ENCODE measurements at places on chromosomes 2 and 18.

GRCh38 chr2:128494640-128495321, 176.1 kb upstream of the HS6ST1 start:
- DNase-seq = no peak

DNA sequence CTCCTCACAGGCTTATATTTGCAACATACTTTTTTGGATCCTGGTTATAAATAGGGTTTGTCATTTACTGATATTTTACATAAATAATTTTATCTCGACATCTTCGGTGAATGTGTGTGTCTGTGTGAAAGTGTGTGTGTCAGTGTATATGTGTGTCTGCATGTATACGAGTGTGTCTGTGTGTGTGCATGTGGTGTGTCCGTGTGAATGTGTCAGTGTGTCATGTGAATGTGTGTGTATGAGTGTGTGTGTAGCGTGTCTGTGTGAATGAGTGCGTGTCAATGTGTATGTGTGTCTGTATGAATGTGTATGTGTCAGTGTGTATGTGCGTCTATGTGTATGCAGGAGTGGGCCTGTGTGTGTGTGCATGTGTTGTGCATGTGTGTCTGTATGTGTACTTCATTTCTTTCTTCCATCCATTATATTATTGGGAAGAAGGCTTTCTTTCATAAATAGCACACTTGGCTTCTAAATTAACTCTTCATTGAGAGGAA, 161.6 kb downstream of the ST6GAL2 start:
- no peak for DNase-seq

- peak; percentile 48 for DNase-seq
Observed at GRCh38 chr2:162297925-162298552, 20.4 kb downstream of the IFIH1 start.

DNA sequence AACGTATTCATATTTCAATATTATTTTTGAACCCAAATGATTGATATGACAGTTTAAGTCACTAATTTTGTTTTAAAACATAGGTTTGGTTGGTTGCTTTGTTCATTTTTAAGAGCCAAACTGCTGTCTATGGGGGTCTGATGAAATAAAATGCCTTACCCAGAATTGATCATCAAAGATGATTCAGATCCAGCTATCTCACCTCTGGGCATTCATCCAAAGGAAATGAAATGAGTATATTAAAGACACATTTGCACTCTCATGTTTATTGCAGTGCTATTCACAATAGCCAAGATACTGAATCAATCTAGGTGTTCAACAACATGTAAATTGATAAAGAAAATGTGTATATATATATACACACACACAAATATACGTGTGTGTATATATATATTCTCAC, 326.9 kb upstream of the GULP1 start:
- peak; percentile 42 for DNase-seq

GRCh38 chr2:16184945-16185660, 244.8 kb downstream of the MYCN start:
- no peak for DNase-seq

DNA sequence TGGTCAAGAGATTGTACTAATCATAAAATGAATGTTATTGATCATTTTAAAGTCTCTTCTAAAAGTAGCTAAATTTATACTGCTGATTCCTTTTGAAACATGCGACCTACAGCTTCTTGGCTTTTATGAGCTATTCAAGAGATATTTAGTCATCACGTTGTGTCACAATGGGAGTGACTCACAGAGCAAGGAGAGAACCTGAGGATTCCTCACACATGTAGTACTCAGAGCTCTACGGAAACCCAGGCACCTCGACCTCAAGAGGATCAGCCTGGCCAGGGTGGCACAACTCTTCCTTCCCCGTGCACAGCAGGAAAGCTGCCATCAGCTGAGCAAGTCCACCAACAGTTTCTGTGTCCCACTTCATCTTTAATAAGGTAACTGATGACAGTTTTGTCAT, at the start of gene DHRS9:
Gene DHRS9, plus strand, starts transcription at position 223 of the 400 bp plus-strand sequence. CDS start 12,019 bp downstream, outside the sequence.
- DNase-seq = peak; percentile 91

GRCh38 chr2:190791976-190792575, 88.5 kb upstream of the GLS start:
- no peak for DNase-seq

DNA sequence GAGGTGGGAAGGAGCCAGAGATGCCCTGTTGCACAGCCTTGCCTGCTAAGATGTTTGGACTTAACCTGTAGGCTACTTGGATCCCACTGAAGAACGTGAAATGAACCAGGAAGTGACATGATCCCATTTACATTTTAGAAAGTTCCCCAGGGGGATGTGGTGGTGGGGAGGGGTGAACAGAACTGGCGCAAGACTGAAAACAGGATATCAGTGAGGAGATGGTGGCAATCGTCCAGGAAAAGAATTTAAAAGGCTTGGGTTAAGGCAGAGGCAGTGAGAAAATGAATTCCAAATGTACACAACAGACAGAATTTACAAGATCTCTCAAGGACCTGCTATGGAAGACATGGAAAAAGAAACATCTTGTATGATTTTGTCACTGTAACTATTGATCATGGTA, 42.3 kb downstream of the SULT1C2 start:
- DNase-seq = no peak

- DNase-seq = peak; percentile 52
Observed at GRCh38 chr2:17171446-17172049, 346.7 kb downstream of the RAD51AP2 start.

DNA sequence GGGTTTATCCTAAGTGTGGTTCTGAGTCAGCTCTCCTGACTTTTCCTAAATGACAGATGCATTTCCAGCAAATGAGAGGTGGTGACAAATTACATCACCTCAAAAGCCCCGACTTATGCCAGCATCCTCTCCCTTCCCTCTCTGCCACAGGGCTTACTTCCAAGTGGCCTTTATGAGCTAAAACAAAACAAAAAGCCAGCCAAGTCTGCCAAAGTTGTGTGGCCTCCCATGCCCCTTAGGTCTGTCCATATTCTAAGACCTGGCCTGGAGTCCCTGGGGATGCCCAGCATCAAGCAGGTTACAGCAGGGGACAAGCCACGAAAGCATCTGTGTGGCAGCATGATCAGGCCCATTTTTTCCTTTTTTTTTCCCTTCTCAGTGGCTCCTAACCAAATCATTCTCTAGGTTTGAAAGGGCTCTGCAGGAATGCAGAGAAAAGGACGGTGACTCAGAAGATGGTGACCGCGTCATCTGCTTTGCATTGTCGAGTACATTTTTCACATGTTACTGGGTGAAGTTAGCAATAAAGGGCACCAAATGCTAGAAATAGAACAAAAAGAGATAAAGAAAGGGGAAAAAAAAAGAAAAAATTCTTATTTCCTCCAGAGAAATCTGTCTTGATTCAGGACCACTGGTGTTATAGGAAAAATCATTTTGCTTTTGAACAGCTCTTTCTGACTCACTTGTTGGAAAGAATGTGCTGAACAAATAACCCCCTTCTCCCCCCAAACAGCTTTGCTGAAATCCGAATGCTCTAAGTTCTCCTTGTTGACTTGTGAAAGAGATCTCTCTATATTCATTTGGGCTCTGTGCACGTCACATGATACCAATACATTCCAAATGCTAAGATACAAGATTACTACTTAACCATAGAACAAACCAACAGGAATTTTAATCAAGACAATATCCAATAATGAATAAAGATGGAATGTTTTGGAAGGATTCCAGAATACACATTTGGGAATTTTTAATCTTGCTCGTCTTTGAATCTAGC, 178.7 kb downstream of the EN1 start:
- DNase-seq = peak; percentile 93

- DNase-seq = no peak
Observed at GRCh38 chr2:136065384-136065783, 52.6 kb downstream of the CXCR4 start.

GRCh38 chr2:109247340-109247739, 118.3 kb downstream of the SH3RF3 start:
- DNase-seq = no peak

GRCh38 chr18:60898111-60898510, 435.1 kb upstream of the CDH20 start:
- no peak for DNase-seq

GRCh38 chr2:168589236-168590211, 133.5 kb downstream of the CERS6 start:
- DNase-seq = no peak

DNA sequence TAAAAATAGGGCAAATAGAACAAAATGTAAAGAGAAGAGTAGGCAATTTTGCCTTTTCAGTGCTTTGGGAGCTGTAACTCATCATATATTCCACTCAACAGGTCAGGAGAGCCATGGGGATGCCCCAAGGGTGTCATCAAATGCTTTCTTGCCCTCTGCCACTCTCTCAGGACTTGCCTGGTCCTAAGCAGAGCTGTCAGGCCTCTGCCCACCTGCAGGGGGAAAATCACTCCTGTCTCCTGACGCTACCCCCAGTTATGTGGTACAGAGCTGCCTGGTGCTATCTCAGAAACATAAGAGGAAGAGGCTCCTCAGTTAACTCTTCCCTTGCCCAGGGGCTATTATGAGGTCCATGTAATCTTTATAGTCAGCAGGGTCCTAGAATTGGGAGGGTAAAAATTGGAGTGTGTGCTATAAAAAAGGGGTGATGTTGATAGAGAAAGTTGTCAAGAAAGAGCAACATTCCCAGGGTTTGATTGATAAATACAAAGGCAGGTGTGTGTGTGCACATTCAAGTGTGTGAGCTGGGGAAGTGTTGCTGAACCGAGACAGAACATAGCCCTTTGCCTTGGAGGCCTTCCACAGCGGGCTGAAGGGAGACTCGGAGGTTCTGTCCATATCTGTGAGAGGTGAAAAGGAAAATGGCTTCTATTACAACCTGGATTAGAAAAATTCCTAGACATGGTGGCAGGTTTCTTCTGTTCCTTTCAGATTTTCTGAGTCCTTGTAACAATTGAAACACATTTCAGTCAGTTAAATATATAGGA, 25.4 kb downstream of the PTPRM start:
- DNase-seq = no peak

DNA sequence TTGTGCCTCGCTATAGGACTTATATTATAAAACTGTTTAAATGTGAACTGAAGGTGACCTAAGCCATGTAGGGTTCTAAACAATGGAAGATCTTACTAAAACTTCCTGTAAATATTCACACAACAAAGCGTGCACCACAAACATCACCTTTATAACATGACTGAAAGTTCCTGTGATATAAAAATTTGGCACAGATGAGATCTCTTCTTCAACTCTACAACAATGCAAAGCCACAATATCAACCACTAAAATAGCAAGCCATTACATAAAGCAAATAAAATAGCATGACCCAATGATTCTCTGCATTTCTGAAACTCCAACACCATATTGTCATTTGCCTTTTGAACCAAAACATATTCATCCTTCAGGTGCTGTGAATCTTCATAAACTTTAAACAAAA, 3.5 kb downstream of the YES1 start:
- no peak for DNase-seq

DNA sequence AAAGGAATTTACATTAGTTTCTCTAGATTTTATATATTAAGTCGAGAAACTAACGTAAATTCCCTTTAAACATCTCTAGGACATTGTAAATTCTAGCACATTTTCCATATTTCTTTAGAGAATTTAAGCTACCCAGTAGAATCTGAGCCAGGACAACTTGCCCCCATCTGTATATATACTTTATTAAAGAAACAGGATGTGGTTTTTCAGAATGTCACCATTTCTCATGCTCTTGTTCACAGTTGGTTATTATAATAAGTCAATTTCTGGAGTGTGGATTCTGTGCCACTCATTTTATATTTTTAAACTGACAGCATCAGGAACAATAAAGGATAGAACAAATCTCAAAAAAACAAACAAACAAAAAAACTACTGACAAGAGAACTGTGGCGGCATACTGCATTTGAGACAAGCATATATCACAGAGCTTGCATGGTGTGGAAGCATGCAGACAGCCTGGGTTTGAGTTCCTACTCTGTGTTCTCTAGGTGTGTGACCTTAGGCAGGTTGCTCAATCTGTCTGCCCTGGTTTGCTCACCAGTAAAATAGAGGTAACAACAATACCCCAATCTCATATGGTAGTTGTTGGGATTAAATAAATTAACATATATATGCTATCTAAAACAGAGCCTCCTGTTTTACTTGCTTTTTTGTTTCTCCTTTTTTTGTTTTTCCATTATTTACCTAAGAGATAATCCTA, 61.4 kb upstream of the DNER start:
- DNase-seq = peak; percentile 23

DNA sequence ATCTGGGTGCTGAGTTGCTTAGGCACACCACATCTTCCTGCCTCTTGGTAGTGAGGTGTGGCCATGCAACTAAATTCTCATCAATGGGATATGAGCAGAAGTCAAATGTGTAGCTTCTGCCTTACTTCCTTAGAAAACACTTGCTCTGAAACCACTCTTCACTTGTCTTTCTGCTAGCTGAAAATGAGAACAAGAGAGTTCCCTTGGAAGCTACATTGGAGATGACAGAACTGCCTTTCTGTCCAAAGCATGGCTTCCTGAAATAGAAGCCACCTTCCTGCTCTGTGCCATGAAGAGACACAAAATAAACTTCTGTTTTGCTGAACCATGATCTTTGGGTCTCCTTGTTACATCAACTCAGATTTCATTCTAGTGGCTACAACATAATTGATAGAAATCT, 659.9 kb downstream of the IRS1 start:
- DNase-seq = no peak

- DNase-seq = no peak
Observed at GRCh38 chr2:159803235-159803962, 5.4 kb upstream of the CD302 start.

DNA sequence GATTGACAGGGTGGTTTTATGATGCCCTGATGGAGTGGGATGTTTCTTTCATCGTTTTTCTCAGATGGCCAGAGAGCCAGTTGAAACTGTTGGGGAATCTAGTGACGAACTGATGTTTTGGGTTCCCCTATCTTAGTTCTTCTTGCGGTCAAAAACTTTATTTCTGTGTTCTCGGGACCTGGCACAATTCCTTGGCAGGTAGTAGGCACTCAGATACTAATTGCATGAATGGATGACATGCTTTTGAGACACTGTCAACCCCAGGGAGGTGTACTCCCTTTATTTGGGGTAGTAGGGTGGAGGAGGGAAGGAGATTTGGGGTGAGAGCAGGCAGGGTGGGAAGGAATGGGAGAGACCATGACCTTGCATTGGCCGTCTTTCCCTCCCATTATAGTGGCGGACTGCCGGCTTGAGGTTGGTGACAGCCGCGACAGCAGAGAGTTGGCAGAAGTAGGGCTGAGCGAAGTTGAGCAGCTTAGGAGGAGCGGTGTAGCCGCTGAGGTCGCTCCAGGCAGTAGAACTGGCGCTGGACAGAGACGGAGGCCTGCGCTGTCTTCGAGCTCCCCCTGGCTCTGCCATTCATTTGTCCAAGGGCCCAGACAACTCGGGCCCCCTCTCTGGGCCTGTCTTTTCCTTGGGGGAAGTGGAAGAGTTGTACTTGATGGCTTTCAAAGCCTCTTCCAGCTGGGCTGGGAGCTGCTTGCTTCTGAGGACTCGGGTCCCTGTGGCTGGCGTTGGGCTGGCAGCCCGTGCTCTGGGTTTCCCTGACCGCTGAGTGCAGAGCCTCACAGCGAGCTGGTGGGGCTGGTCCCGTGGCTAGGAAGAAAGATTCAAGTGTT, 2.6 kb downstream of the TET3 start:
- no peak for DNase-seq
